ENCODE measurements at places on chromosomes 6 and 20.

DNA sequence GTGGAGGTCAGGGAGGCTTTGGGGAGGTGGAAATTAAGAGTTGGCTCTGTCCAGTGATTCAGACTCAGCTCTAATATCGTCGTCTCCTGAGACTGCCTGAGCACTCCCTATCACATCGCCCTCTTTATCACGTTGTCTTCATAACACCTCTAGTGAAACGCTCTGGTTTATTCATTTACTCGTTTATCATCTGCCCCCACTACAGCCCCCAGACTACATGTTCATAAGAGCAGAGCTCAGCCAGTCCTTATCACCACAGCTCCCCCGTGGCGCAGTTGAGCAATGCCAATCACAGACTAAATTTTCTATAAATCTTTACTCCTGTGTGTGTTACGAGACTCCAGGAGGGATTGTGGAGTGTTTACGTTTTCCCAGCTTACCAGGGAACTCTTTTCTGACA is 316.2 kb downstream of the ADGRB3 start:
- DNase-seq: no peak

DNA sequence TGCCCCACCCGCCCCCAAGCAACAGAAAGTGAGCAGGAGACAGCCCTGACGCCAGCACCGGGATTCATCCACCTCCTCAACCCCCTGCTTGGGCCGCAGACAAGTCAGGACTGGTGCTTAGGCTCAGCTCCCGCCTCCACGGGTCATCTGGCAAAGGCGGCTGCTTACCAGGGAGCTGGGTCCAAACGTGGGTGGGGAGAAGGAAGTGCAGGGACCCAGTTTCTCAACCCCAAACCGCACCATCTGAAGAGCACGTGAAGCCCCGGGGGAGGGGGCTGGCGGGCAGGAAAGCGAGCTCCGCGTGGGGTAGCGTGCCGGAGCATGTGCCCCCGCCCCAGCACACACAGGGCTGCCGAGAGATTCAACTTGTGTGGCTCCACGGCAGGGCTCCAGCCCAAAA is 87.2 kb downstream of the BMP7 start:
- no peak for DNase-seq

DNA sequence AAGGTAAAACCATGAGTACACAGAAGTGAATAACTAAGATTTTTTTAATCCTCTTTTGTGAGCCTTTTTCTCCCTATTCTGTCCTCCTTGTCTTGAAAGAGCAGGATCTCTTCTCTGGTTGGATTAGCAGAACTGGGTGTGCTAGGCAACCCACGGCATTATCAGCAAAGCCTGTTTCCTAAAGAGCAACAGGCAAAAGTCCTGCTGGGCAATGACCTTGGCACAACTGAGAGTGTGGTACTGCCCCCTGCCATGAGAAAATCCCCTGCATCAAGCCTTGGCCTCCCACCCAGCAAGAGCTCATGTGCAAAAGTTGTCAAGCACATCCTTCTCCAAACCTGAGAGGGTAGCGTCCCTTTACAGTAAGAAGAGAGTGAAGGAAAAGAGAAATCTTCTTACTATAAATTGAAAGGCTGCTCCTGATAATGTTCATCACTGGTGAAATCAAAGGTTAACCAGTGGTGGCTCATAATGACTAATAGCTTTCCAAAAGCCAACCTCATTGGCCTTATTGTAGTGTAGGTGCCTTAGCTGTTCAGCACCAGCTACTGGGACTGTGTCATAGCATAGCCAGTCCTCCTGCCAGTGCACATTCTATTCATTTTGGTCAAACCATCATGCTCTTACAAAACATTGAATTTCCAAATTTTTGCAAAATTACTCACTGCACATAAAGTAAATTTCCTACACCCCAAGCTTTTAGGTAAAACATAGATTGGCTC is 17.1 kb downstream of the KIF6 start:
- no peak for DNase-seq

DNA sequence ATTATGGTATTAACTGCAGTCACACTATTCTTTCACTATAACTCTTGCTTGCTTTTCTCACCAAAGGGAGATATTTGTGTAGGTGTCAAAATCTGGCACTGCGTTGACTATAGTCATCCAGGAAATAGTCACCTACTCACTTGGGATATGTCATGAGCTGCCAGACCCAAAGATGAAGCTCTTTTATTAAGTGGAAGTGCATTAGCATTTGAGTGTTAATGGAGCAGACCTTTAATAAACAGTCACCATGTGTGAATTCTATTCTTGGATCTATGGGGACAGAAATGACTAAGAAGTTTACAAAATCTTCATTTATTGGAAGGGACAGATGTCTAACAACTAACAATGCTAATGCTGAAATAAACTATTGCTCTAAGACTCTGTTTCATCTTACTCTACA is 130.1 kb upstream of the NEDD9 start:
- DNase-seq: no peak

DNA sequence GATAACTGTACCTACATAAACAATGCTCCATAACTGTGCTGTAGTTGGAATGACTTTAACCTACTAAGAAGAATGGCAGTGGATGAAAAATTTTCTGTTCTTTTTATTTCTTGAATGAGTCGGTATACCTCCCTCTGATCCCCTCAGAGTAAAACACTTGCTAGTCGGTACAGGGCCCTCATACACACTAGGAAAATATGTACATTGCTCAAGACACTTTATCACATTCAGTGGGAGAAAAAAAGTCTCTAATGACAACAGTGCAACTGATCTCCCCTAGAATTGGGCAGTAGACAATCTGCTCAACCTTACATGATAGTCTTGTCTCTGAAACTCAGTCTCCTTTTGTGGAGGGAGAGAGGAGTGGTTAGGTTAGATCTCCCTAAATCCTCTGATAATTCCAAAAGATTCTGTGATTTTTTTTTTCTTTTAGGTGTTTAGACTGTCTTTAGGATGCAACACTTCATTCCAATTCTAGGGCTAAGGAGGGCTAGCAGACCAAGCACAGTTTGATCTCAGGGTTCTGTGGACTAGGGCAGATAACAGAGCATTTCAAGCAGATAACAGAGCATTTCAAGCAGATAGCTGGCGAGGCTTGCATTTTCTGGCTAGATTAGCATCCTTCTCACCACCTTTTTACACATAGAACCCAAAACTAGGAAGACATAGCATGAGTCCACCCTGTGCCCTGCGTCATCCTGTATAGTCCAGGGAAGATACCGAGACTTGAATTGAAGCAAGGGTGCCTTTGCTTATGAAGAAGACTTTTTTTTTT is 100.3 kb upstream of the TNFAIP3 start:
- DNase-seq: no peak

Measured in GM04503 (cell line).